ENCODE measurements at places on chromosomes 2 and 18.

DNA sequence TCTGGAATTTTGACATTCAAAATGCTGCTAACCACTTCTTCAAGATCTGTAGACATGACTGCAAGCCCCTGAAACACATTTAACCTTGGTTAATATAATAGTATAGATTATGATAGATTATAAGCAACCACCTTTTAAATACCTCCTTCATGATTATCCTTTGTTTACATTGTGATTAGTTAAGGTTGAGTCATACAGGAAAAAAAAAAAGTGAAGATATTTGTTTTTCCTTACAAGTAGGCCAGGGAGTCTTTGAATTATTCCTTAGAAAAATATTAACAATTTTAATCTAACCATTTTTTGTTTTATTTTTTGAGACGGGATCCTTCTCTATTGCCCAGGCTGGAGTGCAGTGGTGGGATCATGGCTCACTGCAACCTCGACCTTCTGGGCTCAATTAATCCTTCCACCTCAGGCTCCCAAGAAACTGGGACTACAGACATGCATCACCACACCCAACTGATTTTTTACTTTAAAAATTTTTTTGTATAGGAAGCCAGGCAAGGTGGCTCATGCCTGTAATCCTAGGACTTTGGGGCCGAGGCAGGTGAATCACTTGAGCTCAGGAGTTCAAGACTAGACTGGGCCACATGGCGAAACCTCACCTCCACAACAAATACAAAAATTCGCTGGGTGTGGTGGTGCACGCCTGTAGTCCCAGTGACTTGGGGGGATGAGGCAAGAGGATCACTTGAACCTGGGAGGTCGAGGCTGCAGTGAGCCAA lies 99.4 kb downstream of the SLC39A10 start:
- DNase-seq = peak; percentile 88

DNA sequence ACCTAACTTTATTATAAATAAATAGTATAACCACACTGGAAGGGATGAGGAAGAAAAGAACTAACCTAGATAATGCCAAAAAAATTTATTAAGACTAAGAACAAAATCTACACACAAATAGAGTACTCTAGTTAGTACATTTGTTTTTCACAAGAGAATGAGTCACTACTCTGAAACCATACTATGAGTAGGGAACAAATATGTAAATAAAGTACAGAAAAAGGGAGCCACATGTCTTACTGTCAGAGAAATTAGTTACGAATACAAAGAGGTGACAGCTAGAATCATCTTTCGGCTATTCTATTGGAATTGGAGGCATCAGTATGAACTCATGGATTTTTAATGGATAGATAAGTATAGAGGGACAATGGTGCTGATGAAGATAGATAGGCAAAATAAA lies 150.5 kb downstream of the COPS8 start:
- DNase-seq = peak; percentile 52

DNA sequence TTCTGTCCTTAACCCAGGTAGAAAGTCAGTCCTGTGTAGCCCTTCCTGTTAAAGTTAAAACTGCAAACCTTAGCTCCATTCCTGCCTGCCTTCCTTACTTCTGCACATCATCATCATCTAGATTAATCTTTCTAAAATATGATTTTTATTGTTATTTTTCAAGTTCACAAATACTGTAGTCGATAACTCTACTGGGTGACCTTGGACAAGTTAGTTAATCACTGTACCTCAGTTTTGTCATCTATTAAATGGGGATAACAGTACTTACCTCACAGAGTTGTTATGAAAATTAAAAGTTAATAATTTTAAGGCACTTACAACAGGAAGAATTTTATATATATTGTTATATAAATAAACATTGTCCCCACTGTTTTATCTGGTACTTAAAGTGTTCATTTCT lies 2.5 kb upstream of the YPEL5 start:
- DNase-seq = no peak

DNA sequence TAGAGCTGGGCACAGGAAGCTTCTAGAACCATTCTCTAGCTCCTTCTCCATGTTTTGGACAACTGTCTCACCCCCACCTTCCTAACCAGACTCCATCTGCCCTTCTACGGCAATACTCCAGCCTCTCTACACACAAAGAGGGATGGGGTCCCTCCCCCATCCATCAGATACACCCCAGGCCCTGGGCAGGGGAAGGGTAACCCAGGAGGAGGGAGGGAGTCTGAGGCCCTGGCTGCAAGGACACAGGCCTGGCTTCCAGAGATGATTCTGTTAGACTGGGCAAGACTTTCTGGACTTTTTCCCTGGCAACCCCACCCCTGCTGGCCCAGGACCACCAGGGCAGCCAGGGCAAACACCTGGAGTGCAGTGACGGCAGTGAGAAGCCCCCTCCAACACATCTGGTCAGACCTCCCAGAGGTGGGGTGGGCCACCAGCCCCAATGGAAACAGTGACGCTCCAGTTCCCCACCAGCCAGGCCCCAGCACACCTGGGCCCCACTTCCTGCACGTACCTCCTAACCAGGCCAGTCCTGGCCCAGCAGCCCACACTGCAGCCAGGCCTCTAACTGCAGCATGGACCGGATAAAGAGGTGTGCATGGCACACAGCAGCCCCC lies 6.5 kb downstream of the CYP26B1 start:
- DNase-seq = no peak

DNA sequence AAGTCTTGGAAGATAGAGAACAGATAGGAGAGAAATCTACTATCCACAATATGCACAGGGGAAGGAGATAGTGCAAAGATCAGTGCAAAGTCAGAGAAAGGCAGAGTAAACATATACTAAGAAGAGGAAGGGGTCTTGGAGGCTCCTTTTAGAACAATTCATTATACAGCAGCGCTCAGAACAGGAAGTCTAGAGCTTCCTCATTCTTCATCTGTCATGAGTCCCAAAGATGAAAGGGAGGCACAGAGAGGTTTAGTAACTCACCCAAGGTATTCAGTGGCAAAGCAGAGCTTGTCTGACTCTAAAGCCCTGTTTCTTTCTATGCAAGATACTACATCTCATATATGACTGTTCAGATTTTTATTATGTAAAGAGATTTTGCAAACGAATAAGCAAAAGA lies 1.4 kb downstream of the SP110 start:
- no peak for DNase-seq

GRCh38 chr18:42187611-42188380 lies 232.8 kb downstream of the PIK3C3 start:
- DNase-seq = no peak
